ENCODE measurements at places on chromosomes 4 and X.

DNA sequence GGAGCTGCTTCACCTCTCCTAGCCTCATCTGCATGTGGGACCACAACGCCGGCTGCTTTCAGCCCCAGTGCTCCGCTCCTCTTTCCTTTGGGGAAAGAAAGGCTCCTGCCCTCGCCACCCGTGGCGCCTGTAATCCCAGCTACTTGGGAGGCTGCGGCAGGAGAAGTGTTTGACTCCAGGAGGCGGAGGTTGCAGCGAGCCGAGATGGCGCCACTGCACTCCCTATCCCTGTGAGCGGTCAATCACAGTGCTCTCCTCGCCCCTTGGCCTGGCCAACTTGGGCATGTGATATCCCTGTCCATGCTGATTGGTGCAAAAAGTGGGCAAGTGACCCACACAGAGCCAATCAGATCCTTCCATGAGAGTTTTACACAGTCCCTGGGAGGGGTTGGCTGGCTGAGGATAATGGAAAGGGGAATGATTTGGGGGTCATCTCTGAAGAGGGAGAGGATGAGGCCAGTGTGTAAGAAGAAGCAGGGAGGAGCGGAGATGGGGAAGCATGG is 56.2 kb downstream of the WFS1 start:
- no peak for DNase-seq

DNA sequence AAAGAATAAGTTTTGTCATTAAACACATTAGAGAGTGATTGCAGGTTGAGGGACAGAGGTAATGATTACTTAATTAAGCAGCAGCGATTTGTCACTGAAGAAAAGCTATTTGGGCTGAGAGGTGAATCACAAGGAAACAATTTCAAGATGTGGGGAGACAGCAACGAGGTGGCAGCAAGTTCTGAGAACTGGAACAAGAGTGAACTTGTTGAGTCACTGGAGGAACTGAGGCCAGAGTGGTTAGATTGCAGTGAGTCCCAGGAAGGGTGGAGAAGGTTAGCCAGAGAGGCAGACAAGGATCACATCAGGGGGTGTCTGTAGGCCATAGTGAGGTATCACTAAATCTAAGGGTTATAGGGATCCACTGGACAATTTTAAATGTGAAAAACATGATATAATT is 57.9 kb upstream of the TMPRSS11A start:
- DNase-seq, result no peak

DNA sequence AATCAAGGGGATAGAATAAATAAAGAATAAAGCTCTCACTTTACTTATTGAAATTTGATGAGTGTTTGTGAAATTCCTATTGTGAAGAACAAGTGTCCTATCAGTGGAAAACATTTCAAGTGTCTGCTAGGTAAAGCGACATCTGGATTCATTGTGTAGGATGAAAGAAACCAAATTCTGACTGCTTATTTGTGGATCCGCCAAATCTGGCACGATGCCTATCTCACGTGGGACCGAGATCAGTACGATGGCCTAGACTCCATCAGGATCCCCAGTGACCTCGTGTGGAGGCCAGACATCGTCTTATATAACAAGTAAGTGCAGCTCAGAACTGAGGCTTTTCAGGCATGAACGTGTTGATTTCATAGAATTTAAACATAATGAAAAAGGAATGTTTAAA is 1.9 kb downstream of the CHRNA9 start:
- DNase-seq, result no peak

GRCh38 chr4:145740806-145741205 is 60.9 kb downstream of the C4orf51 start:
- DNase-seq, result no peak

DNA sequence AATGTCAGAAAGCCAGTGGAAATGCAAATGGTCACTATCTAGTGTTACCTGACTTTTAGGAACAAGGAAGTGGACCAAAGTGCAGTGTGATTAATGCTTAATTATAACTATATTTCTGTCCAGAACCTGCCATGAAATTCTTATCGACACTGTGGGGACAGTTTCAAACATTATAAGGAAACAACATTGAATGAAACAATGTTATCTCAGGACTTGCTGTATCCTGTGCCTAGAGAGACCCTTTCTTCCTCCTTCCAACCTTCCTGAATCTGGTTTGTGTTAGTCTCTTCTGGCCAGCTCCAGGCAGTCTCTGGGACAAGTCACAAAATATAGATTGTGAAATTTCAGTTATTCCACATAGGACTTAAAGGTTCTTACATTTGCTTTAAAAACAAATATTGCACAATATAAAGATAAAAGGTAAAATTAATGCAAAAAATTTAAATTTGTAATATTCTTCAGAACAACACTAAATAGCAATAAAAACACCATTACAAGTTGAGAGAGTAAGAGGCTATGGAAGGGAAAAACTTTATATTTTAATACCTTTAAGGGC is 203.4 kb downstream of the ZNF674 start:
- DNase-seq, result no peak

- DNase-seq, result no peak
These were observed 423.1 kb downstream of the TEX13C start for GRCh38 chrX:125742811-125743210.

- no peak for DNase-seq
These were observed 10.9 kb upstream of the BBS7 start for GRCh38 chr4:121881158-121881557.

DNA sequence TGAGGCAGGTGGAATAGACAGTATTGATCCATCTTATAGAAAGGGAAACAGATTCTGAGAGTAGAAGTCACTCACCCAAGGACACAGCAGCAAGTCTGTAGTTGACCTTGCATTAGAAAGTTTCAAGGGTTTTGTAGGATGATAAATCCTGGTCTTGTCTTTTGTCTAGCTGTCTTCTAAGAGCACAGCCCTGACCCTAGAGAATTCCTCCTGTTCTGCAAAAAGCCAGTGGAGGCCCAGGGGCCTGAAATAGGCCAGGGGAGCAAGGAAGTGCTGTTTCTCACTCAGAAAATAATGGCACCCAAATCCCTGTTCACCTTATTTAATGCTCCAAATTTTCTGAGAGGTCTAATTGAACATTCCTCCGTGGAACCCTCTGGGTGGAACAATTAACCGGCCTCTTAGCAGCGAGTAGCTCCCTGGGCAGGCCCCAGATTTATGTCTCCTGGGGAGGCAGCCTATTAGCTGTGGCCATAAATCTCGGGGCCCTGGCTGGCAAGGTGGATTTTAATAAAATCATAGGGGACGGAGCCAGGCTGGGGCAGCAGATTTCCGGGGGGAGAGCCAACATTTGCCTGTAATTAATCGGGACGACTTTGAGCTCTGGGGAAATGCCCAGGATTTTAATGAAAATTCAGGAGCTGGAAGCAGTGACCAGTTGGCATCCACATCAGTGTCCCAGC is 49.2 kb upstream of the MSX1 start:
- DNase-seq, result no peak

- peak; percentile 5 for DNase-seq
These were observed 232.8 kb downstream of the TRIML1 start for GRCh38 chr4:188372058-188372457.

DNA sequence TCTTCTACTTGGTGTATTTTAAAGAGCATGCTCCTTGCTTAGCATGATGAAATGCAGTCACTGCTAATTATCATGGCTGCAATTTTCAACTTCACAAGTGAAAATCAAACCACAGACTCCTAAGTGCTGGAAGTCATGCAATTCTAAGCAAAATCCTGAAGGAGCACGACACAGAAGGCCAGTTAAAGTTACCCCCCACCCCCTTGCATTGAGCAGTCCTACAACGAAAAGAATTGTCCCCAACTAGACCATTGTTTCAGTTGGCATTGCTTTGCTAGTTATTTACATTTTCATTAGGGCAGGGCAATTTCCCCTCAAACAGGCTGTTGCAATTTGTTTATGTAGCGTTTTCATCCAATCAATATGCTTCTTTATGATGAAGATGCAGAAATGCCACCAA is 321.2 kb downstream of the PCDH7 start:
- DNase-seq, result no peak

GRCh38 chr4:8850074-8850829 is 21.4 kb downstream of the HMX1 start:
- no peak for DNase-seq

DNA sequence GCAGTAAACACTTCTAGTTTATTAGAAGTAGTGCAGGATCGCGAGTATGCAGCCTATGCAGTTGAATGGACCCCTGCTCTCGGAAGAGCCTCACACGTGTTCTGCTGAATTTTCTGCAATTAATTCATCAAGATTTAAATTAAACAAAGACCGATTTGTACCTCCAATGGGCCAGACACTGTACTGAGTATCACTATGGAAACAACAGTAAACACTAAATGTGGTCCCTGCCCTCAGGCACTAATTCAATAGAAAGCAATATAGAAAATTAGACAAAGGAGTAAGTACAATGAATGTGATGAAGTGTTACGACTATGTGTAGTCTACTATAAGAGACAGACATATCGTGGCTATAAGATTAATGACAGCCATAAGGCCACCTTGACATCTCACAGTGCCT is 740.3 kb upstream of the FRG1 start:
- no peak for DNase-seq

GRCh38 chr4:38382520-38382919 is 281.5 kb upstream of the KLF3 start:
- DNase-seq, result no peak

GRCh38 chr4:140252742-140253555 is 99.0 kb upstream of the MAML3 start:
- DNase-seq, result peak; percentile 64

DNA sequence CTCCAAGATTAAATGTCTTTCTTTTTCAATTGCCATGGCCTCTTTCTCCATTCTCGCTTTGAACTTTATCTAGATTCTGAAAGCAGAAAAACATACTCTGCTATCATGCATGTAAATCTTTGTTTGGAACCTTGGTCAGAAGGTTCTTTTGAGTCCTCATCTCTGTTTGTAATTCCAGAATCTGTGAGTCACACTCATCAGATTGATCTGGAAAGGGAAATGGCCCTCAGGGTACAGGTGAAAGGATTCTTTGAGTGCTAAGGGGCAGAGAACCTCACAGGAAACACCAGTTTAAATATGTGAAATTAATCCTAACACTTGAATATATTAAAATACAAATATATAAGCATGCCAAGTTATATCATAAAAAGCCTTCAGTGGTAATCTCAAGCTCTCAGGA is 211.0 kb upstream of the ADGRL3 start:
- DNase-seq, result no peak

DNA sequence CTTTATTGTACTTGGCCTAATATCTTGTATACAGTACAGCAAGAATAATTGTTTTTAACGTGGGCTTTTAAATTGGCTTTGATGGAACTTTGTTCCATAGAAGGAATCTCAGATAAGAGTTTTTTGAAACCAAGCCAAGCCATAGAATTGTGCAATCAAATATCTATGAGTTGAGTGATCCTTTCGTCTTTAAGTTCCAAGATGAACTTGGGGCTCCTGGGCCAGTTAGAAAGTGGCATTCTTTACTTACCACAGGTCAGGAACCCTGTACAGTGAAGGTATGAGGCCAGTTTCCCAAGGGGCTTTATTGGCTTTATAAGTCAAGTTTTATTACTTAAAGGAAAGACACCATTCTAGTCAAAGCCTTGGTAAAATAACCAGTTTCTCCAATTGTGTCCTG is 2104.2 kb downstream of the PCDH7 start:
- DNase-seq, result no peak

- DNase-seq, result peak; percentile 56
These were observed 580.6 kb downstream of the INPP4B start for GRCh38 chr4:142265536-142265935.

DNA sequence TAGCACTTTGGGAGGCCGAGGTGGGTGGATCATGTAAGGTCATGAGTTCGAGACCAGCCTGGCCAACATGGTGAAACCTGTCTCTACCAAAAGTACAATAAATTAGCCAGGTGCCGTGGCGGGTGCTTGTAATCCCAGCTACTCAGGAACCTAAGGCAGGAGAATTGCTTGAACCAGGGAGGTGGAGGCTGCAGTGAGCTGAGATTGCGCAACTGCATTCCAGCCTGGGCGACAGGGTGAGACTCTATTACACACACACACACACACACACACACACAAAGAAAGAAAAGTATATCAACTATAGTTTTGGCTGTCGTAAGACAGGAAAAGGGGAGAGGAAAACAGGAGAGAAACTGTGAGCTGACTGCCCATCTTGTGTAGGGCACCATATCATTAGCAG is 171.7 kb downstream of the ADAMTS3 start:
- peak; percentile 37 for DNase-seq

DNA sequence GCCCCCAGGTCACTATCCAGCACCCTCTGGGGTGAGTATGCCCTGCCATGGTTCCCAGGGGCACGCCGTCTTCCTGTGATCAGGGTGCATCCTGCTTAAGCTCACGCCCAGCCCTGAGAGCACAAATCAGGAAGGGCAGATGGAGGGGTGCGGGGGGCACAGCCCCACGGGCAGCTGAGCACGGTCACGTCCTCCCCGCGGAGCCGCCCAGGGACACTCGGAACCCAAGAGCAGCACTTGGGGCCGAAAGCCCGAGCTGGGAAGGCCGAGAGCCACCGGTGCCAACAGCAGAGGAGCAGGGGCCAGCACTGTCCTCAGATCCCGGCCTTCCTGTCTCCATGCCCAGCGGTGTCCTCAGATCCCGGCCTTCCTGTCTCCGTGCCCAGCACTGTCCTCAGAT is 21.5 kb downstream of the NELFA start:
- DNase-seq, result no peak

DNA sequence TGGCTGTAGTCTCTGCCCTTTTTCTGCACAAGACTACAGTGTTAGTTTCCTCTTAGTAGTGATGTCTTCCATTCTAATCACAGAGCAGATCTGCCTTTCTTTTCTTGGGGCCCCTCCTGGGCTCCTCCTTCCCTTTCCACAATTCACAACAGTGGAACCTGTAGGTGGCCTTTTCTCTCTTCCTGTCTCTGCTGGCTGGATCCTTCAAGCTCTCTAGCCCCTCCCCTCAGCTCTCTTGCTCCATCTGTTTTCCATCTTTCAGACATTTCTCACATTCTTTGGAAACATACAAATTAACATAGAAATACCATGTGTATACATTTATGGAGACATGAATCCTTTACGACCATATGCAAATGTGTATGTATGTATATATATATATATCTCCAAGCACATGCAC is 304 bp upstream of the SPIN2A start:
- DNase-seq, result peak; percentile 37

DNA sequence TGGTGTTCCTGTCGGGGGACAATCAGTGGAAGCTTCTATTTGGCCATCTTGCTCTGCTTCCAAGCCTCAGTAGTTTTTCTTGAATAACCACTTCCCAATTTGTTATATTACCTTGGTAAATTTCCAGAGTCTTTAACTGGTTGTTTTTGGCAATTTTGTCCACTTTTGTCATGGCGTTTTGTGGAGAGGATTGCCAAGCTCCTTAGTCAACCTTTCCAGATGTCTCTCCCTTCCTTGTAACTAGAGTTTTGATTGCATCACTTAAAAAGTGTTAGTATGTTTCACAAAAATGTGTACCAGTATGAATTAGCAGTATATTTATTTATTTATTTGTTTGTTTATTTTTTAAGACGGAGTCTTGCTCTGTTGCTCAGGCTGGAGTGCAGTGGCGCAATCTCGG is 15.8 kb upstream of the UXT start:
- DNase-seq, result no peak

- DNase-seq, result no peak
These were observed 52.6 kb downstream of the CPZ start for GRCh38 chr4:8644966-8645752.
